ENCODE measurements at places on chromosomes 5 and 9.

DNA sequence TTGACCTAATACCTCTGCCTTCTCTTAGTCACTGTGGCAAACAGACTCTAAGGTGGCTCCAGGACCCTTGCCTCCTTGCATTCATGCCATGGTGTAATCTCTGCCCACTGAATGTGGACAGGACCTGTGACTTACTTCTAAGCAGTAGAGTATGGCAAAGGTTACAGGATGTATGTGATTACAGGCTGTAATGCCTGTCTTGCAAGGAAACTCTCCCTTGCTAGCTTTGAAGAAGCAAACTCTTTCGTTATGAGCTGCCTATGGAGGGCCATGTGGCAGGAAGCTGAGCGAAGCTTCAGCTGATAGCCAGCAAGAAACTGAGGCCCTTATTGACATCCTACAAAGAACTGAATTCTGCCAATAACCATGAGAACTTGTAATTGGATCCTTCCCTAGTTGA lies 103.3 kb upstream of the HMHB1 start:
- DNase-seq: no peak

GRCh38 chr9:34554211-34555001 lies 31.6 kb upstream of the ENHO start:
- DNase-seq: no peak

DNA sequence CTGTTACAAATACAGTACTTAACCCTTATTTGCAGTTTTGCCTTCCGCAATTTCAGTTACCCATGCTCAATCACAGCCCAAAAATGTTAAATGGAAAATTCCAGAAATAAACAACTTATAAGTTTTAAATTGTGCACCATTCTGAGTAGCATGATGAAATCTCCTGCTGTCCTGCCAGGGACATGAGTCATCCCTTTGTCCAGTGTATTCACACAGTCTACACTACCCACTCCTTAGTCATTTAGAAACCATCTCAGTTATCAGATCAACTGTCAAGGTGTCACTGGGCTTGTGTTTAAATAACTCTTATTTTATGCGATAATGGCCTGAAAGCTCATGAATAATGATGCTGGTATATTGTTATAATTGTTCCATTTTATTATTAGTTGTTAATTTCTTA lies 95.8 kb downstream of the PLCXD3 start:
- DNase-seq: no peak

DNA sequence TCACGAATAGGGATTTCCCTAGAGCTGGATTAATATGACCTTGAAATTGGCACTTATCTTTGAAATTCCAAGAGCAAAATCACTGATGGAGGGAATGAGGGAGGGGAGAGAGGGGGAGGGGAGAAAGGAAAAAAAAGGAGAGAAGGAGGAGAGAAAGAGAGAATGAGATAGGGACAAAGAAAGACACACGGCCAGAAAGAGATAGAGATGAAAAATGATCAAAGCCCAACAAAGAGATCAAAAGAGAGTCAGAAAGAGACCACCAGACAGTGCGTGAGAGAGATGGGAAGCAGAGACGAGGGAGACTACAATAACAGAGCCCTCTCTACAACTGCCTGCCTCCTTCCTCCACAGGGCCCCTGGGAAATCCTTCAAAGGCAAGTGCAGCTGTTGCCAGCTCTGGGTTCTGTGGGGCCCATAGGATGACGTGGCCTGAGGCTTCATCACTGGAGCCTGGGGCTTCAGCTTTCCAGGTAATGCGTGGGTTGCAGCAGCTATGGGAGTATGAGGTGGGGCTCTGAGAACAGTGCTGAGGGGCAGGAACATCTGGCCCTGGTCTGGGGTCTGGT lies 58.3 kb upstream of the SHB start:
- no peak for DNase-seq

GRCh38 chr5:148933903-148934432 lies 107.6 kb downstream of the ADRB2 start:
- DNase-seq: no peak

GRCh38 chr9:124291801-124292396 lies 34.1 kb downstream of the NEK6 start:
- DNase-seq: no peak

- no peak for DNase-seq
Observed at GRCh38 chr9:131441441-131441840, 47.6 kb downstream of the PRRC2B start.

DNA sequence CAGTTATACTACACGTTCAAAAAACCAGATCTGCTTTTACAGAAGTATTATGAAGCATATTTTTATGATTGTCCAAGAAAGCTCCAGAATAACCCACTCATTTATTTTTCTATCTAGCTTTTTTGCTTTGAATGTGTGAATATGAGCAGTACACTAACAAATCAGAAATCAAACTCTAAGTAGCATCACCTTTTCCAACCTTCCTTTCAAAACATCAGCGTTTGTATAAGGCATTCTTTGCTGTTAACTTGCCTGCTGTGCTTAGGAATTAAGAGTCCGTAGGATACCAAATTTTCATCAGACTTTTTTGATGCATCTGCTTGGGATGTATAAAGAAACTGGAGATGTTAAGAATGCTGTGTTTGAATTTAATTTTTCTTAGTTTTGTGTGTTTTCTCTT lies 3.8 kb downstream of the TLE4 start:
- no peak for DNase-seq

- no peak for DNase-seq
Observed at GRCh38 chr5:145056800-145057199, 778.3 kb downstream of the PRELID2 start.

DNA sequence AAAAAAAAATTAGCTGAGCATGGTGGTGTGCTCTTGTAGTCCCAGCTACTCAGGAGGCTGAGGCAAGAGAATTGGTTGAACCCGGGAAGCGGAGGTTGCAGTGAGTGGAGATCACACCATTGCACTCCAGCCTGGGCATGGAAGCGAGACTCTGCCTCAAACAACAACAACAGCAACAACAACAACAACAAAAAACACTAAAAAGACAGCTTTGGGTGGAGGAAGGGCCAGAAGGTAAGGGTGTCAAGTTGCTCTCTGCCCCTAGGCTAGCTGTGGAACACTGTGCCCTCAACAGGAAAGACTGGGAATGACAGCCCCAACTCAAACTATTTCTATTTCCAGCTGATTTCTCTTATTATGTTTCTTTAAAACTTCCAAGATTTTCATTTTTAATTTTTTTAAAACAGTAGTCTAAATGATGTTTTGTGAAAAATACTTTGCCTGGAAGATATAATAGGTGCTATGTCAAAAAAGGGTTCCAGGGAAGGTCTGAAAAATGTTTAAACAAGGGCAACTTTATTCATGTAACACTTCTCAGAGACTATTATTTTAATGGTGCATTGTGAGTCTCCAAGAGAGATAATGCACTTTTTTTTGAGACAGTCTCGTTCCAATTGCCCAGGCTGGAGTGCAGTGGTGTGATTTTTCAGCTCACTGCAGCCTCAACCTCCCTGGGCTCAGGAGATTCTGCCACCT lies 29.9 kb downstream of the CLINT1 start:
- no peak for DNase-seq

DNA sequence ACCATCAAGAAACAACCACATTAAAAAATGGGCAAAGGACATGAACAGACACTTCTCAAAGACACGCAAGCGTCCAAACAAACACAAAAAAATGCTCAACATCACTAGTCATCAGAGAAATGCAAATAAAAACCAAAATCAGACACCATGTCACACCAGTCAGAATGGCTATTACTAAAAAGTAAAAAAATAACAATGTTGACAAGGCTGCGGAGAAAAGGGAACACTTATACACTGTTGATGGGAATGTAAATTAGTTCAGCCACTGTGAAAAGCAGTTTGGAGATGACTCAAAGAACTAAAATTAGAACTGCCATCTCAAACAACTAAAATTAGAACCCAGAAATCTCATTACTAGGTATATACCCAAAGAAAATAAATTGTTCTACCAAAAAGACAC lies 80.4 kb downstream of the CAAP1 start:
- DNase-seq: no peak

DNA sequence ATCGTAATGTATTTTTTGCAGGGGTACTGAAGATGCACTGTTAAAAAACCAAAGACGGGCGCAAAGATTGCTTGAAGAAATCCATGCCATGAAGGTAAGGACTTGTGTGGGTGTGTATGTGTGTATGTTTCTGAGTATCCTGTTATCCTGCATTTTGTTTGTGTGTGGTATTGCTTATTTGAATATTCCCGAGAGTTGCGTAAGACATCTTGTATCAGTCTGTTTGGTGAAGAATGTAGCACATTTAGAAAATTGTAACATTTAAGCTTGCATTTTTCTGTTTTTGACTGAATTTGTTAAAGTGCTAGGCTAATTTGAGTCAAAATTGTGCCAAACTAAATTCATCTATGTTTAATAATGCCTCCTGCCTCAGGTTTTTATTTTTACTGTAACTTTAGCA lies 13.5 kb downstream of the SRFBP1 start:
- no peak for DNase-seq

DNA sequence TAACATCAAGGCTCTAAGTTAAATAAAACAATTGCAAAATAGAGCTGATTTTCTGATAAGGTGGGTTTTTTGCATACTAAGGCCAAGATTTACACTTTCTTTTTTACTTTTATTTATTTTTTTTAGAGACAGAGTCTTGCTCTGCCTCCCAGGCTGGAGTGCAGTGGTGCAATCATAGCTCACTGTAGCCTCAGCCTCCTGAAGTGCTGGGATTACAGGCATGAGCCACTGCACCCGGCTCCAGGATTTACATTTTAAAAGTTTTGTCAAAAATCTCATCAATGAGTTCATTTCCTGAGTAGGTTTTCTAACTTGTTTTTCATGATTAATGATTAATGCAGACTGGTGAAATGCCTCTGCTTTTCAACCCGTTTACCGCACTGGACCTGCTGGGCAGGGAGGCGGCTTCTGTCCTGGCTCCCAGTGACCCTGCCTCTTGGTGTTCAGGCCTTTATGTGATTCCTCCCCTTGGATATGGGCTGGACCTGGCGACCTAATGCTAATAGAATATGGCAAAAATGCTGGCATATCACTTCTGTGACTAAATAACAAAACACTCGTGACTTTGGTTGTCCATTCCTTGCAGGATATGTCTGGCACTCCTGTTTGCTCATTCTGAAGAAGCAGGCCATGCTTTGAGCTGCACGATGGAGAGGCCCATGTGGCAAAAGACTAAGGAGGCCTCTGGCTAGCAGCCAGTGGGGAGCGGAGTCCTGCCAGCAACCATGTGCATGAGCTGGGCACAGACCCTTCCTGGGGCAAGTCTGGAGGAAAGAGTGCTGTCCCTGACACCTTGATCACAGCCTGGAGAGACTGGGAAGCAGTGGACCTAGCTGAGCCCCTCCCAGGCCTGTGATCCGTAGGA lies 72.2 kb upstream of the PTCH1 start:
- DNase-seq: no peak

GRCh38 chr9:85431339-85432102 lies 310.2 kb downstream of the AGTPBP1 start:
- DNase-seq: no peak

DNA sequence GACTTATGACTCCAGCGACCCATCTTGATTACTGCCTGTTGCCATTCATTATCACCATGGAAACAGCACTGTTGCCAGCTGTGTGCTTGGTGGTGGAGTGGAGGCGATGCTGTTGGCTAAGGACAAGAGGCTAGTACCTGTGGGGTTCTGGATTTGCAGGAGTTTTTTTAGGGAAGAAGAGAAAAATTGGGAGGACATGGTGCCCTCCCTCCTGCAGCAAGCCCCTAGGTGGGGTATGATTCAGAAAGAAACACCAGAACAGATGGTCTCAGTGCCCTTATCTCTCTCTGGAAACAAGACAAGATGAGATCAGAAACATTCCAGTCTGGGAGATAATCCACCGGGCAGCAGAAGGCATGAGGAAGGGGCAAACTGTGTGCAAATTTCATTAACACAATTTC lies 87.8 kb upstream of the TLR4 start:
- DNase-seq: no peak

DNA sequence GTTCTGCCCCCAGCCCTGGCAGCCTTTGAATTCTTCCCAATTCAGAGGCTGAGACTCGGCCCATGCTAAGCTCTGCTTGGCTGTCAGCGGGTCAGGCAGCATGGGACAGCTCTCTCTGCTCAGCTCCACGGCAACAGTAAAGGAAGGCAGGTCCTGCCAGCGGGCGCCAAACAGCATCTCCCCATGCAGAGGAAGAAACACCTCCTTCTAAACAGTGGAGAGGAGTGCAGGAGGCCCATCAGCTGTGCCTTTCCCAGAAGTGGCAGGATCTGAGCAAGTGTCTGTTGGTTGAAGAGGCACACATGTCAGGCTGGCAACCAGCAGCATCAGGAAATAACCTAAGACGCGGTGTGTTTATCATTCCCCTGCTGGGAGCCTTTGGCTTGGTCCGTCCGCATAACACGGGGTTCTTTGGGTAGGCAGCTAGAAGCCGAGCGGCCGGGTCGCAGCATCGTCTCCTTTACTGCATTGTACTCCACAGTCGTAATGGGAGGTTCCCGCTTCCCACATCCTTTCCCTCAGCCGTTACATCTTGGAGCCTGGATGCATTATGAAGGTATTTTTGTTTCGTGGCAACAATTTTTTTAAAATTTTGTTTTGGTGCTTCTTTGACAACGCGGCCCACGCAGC lies 42.7 kb upstream of the NCS1 start:
- DNase-seq: no peak

DNA sequence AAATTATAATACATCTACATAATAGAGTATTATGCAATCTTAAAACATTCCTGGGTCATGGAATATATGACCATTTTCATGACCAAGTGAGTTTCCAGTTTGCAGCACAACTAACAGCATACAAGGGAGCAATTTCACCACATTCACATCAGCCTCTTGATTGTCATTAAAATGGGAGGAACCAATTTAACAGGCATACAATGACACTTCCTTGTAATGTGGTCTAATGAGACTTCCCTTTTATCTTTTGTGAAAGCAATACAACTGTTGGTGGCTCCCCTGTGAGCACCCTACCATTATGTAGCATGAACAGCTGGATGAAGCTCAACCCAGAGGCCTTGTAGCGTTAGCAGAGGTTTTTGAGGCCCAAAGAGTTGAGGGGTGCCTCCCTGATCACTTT lies 13.6 kb upstream of the TMOD1 start:
- DNase-seq: no peak

GRCh38 chr9:108640230-108640629 lies 215.6 kb downstream of the ACTL7B start:
- DNase-seq: no peak

GRCh38 chr5:166781737-166782136 lies 1509.7 kb upstream of the WWC1 start:
- DNase-seq: no peak

Data from stimulated activated CD8-positive, alpha-beta memory T cell treated with anti-CD3 and anti-CD28 coated beads, Interleukin-7, amount 100 ng/mL, for 1 hour (primary cell).